MCF 10A (cell line): ENCODE measurements at places on chromosomes 2 and 18. TPM values are rescaled to one million over a fixed set of nuclear protein-coding genes. Genes with fewer than 3 reads are reported as not detected.
A peak's percentile ranks its signal among the peaks of the same experiment; 100 is the strongest.

GRCh38 chr2:205685314-205686055, 3.2 kb downstream of the NRP2 start:
- DNase-seq, result peak; percentile 83

- no peak for DNase-seq
Observed at GRCh38 chr2:21281791-21282514, 158.2 kb downstream of the TDRD15 start.

- DNase-seq, result no peak
Observed at GRCh38 chr2:95284886-95285541, 10.8 kb downstream of the PROM2 start.

DNA sequence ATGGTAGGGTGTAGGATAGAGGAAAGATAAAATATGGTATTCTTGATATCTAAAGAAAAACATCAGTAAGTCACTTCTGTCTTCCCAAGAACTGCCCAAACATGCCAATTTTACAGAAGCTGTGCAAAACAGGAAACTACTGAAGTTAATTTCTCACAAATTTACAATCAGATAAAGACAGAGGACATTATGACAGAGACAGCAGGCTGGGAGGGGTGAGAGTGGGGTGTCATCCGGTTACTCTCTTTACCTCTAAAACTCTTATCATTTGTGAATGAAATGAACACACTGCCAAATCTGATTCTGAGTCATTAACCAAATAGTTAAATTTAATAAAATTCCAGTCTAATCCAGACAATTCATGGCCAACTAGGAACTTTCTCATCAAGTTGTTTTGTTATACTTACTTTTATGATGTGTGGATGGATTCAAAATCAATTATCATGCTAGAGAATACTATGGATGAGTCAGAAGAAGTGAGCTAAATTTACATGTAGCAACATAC, 323.2 kb upstream of the MEX3C start:
- no peak for DNase-seq

GRCh38 chr2:132701810-132702209, 31.8 kb upstream of the LYPD1 start:
- peak; percentile 37 for DNase-seq

DNA sequence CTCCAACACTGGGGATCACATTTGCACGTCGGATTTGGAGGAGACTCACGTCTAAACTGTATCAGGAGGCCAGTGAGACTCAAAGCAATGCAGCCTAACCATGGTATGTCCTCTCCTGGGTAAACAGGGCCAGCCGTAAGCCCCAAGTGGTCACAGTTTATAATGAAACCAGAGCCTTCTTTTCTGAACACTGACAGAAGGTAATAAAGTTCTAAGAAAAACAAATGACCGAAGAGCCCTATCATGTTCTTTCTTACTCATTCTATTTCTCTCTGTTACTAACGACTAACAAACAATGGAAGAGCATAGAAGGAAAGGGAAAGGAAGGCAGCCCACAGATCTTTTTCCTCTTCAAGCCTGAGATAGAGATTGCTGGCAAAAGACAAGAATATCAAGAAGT, 796.8 kb upstream of the SOX11 start:
- no peak for DNase-seq

DNA sequence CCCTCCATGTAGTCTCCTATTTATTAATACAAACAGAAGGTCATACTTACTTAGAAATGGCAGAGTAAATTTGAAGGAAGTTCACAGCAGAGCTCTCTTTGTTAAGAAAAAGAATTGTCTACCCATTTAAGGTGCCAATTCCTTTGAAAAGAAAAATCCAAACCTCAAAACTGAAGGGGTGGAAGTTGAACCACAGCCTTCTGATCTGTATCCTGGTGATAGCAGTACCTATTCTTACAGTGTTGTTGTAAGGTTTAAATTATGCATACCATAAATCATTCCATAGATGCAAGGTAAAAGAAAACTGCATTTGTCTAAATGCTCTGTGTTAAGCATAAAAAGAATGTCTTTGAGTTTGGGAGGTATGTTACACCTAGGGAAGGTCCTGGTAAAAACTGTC, 47.6 kb downstream of the COBLL1 start:
- DNase-seq, result no peak

- DNase-seq, result no peak
Observed at GRCh38 chr2:121519732-121520640, 10.7 kb upstream of the RNU4ATAC start.

GRCh38 chr2:215059724-215060123, 78.7 kb downstream of the ABCA12 start:
- no peak for DNase-seq

DNA sequence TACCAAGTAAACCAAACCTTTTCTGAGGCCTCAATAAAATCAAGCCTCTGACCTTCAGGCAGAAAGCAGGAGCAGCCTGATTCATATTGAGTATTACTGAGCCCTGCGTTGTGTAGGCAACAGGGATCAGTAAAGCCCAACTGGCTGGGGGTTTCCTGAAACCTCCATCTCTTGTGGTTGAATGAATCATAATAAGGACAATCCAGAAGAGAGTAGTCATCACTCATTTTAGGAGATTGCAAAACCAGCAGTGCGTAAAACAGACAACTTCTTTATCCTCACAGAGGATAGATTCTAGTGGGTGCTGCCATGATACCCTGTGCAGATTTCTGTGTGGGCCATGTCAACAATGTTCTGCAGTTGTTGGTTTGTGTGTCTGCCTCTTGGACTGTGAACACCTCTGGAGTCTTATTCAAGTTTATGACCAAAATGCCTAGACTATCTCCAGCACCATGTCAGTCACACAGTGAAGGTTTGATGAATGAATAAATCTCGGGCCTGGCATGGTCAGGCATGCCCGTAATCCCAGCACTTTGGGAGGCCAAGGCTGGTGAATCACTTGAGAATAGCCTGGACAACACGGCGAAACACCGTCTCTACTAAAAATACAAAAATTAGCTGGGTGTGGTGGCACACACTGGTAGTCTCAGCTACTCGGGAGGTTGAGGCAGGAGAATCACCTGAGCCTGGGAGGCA, 51.8 kb upstream of the RAB27B start:
- DNase-seq, result peak; percentile 98

DNA sequence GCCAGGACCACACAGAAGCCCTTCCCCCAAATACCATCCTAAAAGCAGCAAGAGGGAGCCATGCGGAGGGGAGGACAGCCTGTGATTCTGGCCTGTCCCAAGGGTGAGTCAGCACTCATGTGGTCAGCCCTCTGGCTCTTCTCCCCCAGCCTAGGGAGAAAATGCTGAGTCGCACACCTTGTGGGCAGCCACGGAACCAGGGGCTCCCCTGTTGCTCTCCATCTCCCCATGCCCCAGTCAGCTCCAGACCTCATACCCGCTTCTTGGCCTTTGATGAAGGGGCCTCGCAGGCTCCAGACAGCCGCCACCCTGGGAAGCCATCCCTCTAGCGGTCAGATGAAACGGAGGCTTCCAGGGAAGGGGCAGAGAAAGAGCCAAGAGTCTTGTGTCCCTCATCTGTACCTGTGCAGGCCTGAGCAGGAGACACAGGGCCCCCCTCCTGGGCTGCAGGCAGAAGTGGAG, 181.3 kb upstream of the SIX2 start:
- peak; percentile 55 for DNase-seq

DNA sequence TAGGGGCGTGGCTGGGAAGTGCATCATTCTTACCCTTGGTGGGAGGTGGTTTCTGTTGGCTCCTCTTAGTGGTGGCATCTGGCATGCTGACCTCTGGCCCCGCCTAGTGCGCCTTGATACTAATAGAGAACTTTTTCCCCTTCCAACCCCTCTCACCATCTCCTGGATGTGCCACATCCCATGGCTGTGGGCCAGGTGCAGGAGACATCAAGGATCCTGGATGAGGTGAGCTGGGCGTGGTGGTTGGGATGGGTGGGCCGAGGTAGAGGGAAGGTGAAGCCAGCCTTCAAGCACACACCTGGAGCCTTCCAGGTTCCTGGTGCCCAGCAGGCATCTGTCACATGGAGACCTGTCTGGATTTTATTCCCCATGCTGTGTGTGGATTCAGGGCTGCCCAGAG, 149.2 kb downstream of the DYSF start:
- no peak for DNase-seq

DNA sequence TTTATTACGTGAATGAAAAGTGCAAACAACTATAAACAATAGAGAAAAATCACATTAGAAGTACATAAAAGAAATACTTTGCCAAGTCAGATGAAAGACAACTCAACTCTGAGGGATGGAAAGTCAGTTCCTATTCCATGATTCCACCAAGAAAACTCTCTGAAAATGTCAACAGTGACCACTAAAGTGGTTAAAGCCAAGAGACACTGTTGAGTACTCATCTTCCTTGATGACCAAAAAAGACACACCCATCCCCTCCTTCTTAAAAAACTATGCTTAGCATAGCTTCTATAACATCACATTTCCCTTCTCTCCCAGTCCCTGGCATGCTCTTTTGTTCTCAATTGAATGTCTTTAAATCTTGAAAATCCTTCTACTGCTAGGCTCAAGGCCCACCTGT, 160.0 kb downstream of the TCF4 start:
- DNase-seq, result no peak

DNA sequence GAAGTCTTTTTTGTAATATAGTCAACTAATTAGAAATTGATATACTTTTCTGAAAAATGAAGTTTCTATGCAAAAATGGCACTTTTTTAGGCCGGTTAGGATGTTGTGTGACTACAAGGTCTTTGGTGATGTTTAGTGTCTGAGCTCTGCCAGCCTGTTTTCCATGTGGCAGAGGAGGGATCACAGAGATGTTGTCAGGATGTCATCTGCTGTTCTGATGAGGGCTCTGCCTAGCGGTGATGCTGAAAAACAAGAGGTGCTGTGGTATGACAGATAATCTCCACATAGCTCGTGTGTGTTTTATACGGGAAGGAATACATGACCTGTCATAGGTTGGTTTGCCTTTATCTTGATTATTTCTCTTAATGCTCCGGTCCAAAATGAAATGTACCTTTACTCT, 12.0 kb upstream of the IAH1 start:
- DNase-seq, result no peak

DNA sequence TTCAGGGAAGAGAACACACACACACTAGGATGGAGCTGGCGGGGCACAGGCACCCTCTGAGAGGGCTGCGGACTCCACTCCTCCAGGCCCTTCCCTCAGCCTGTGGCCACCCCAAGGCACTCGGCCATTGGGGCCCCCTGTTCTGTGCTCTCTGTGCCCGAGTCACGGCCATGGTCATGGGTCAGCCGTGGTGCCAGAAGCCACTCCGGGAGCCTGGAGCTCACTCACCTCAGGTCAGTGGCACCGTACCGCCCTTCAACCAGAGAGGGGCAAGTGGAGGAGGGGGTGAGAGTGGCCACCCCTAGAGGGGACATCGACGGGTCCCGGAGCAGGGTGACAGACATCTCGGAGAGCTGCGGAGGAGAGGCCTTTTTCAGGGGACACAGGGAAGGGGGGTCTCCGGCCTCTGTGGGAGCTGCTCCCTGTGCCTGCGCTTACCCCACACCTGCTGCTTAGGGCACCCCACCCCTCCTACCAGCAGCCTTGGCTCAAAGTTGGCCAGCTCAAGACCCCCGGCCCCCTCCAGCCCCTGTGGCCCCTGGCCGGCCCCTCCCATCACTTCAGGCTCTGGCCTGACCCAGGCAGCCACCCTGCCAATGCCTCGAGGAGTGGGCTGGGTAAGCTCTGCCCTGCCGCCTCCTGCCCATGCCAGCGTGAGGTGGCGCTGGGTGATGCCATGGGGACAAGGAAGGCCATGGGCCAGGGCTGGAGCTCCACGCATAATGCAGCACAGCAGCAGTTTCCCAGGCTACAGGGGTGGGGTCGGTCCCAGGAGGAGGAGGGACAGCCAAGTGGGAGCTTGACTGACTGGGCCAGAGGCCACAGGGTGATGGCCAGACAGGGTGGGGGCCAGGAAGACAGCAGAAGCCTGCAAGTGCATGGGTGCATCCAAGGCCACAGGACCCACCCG, 29.3 kb downstream of the AQP12A start:
- DNase-seq, result no peak

GRCh38 chr2:135532581-135532980, 1.3 kb downstream of the R3HDM1 start:
- peak; percentile 34 for DNase-seq

DNA sequence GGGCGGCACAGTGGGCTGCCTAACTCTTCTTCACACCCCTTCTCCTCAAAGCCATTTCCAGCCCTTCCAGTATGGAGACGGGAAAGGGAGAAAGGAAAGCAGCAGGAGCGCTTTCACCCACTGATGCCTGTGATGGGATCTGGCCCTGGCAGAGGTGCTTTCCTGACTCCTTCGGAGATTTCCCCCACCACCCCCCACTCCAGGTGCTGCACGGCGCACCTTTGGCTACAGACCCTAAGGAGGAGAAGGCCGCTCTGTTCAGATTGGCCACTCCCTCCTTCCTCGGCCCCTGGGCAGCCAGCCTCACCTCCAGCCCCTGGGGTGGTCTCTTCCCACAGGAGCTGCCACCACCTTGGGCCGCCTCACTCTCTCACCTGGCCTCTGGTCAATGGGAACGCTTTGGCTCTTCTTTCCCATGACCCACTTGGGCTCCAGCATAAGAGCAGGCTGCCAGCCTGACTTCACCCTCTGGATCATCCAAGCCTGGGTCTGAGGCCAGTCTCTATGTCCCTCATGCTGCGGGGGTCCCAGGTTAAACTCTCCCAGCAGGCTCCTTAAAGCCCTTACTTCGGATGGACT, 18.4 kb upstream of the MAL start:
- no peak for DNase-seq

DNA sequence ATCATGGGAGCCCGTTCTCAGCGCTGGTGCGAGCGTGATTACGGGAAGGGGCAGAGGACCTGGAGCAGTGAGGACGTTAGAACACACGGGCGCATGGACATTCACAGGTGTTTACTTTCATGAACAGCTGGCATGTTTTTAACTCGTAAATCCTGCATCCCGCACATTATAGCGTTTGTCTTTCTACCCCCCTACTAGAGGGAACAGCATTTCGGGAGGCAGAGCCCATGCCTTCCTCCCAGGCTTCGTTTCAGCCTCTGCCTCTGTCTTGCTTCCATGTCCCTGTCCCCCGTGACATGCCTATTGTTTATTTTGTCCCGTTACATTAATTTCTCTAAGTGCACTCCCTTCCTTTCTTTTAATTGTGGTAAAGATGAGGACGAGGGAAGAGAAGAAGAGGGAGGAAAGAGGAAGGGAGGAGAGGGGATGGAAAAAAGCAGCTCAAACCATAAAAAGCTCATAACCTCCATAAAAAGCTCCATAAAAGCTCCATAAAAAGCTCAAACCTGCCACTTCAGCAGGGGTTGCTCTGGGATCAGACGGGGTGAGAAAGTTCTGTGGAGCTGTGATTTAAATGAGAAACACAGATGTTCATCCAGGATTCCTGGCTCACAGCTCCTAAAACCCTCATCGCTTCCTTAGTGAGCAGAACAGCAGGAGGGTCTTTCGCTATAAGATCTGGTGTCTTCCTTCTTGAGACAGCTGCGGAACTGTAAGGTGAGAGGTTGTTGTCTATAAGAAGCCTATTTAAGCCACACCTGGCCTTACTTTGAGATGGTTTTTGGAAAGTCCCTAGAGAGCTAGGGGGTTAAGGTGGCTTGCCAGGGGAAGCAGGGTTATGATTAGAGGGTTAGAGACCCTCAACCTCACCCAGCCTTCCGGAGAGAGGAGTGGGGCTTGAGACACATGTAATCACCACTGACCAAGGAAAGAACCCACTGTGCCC, 66.6 kb upstream of the SNTG2 start:
- DNase-seq, result no peak

Gene DPYSL5
- not detected in 2 replicates for total RNA-seq

Gene SCLY
- total RNA-seq, result 40.1 and 40.4 TPM in 2 replicates

Gene PTGR3
- 19.8 and 20.6 TPM in 2 replicates for total RNA-seq

Gene FN1
- 564 and 636 TPM in 2 replicates for total RNA-seq

Gene CFAP210
- total RNA-seq, result not detected in 2 replicates

Gene HOXD12
- total RNA-seq, result not detected in 2 replicates
